ENCODE measurements at places on chromosomes 13 and 19. TPM values are rescaled to one million over a fixed set of nuclear protein-coding genes. Genes with fewer than 3 reads are reported as not detected.

DNA sequence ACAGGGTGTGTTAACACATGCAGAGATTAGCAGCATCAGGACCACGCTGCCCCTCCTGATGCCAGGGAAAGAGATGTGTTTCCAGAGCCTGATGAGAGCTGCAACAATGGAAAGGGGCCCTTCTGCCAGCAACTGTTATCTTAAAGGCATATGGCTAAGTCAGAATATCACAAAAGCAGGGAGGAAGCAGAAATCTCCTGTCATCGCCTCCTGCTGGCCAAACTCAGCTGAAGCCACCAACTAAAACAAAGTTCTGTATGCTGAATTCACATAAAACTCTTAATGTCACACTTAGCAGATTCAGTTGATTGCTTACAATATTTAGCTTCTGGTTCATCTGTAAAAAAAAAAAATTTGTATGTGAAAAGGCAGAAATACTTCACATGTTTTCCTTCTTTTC lies 178.2 kb downstream of the GPC5 start:
- no peak for DNase-seq

- DNase-seq: no peak
These were observed 157.0 kb downstream of the PTPRS start for GRCh38 chr19:5183616-5184015.

DNA sequence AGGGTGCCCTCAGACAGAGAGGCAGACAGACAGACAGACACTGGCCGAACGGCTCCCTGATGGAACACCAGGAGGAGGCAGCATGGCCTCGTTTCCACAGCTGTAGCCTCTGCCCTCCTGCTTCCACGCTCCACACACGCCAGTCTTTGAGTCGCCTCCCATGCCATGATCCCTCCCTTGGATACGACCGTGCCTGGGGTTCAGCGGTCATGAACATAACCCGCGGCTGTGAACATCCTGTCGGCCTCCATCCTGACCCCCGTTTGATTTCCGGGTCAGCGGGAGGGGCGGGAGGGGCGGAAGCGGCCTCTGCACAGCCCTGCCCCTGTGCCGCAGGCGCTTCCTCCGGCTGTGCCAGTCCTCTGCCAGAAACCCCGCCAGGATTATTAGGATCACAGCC lies 23.4 kb downstream of the GP6 start:
- DNase-seq: peak; percentile 65

DNA sequence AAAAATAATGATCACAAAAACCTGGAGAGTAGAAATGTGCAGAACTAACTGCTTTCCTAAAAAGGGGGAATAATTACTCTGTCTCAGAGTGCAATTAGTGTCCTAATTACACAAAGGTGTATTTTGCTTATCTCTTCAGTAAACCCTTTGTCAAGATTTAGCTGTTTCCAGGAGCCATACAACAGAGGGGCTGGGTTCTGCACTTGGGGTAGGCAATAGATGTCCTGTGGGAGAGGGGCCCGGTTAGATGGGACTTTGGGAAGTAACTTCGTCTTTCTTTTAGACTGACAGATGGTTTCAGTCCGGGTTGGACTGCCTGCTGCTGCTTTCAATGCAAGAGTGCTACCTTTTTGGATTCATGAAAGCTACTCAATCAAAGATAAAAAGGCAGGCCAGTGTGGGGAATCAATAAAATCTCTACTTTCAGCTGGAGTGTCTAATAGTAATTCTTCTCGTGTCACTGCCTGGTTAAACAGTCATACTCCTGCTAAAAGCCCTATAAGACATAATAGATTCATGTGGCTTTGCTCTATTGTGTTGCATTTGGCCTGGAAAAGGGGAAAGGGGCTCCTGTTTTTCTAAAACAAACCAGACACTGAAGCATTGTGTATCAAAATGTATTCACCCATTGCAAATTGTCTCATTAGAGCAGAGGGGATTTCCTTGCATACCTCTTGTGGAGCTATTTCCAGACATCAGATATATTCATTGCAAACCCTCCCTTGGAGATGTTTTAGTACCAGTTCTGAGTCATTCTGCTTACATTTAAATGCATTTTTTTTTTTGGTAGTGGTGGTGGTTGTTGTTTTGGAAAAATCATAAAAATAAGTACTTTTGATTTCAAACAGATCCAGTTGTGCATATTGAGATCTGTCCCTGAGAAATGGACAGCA lies 83.3 kb upstream of the PCDH8 start:
- no peak for DNase-seq

DNA sequence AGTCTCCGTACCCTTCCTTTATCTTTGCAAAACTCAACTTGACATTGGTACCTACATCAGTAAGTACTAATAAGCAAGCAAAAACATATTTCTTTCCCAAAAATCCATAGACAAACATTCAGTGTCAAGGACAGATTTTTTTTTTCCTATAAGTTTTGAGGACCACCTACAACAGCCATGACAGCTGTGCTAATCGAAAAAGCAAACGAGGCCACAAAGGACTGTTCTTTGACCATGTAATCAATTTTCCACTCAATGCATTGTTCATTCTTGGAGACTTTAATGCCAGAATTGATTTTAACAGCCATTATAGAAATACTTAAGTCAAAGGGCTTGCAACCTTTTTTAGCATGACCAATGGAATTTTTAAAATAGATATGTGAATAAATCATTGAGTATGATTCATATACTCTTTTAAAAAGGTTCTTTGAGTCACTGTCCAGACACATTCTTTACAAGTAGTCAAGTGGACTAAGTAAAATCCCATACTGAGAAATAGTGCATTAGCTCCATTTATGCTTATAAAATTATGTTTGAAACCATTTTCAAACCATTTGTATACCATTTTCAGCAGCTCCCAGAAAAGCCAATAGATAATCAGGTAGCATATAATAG lies 323.9 kb downstream of the MZT1 start:
- DNase-seq: no peak

DNA sequence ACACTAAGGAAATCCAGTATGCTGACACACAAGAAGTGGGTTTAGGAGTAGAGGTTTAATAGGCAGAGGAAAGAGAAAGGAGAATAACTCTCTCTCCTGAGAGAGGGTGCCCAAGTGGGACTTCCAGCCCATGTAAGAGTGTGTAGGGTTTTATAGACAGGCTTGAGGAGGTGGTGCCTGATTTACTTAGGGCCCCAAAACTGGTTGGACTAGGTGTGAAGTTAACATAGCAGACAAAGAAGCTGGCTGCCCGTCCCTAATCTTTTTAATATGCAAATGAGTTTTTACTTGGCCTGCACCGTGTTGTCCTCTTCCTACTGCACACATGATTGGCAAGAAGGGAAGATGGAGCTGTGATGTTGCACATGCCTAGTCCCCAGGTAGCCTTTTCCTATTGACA lies 752.5 kb upstream of the SLITRK5 start:
- no peak for DNase-seq

GRCh38 chr13:21971662-21972621 lies 301.1 kb downstream of the FGF9 start:
- DNase-seq: no peak

DNA sequence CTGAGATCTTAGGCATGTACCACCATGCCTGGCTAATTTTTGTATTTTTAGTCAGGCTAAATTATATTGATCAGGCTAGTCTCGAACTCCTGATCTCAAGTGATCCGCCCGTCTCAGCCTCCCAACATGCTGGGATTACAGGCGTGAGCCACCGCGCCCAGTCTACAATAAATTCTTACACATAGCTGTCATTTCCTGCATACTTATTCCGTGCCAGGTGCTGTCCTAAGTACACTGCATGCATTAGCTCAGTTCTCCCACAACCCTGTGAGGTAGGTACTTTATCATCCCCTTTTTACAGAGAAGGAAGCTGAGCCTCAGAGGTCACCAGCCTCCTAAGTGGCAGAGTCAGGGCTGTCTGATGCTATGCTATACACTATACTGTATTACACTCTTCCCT lies 7.2 kb upstream of the RHPN2 start:
- no peak for DNase-seq

DNA sequence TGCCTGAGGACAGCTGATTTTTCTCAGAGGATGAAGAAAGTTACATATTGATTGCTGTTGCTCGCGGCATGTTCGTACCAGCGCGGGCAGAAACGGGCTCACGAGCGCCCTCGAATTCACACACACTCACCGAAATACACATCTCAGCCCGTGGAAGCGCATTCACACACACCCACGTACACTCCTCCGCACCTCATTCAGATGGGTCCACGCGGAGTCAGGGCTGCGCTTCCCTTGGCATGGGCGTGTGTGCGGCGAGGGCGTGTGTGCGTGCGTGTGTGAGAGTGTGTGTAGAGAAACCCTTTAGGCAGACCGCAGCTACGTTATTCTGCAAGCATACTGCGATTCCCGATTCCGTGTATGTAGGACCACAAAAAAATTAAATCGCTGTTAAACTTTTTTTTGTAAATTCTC lies 2.1 kb upstream of the PCDH17 start:
- DNase-seq: peak; percentile 54

DNA sequence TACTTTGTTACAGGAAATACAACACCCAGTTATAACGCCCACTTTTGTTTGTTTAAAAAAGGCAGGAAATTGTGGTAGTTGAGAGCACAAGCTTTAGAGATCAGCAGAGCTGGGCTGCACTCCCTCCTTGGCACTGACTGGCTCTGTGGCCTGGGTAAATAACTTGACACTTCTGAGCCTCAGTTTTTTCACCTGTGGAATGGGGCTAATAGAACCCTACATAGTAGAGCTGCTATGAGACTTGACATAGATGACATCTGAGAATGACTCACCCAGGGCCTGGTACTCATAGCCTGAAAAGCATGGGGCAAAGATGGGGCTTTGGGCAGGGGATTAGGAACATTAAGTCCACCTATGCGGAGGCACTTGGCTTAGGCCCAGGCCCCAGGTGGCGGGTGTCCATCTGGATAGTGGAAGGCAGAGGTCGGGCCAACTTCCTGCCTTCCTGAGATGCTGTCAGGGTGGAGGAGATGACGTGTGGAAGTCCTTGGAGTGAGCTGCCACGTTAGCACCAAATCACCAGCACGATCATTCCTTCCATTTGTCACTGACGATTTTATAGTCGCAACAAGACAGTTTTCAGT lies 159.1 kb downstream of the KATNAL1 start:
- DNase-seq: peak; percentile 85

DNA sequence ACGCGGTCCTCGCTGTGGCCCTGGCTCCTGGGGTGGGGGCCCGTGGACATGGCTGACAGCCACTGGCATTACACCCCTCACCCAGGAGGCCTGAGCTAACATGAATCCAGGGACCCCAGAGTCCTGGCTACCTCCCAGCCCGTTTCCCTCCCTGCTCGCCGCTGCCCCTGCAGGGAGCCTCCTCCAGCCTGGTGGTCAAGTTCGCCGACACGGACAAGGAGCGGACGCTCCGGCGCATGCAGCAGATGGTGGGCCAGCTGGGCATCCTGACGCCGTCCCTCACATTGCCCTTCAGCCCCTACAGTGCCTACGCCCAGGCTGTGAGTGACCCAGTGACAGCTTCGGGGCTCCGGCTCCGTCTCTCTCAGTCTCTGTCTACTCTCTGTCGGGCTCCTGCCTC lies 56.6 kb downstream of the CELF5 start:
- no peak for DNase-seq

DNA sequence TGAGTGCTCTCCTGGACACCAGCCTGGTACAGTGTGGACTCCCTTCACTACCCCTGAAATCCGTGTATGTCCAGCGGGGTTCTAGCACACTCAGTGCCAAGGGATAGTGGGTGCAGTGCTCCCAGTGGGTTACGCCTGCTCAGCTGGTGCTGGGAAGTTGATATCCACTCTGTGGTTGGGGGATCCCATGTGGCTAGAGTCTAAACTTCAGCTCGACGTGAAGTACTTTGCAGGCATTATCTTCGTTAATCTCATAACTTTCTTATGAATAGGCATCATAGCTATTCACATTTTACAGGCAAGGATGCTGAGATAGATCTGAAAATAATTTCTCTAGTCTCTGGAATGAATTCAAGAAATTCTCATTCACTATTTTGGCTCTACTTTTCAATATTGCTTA lies 433.2 kb upstream of the HTR2A start:
- no peak for DNase-seq

DNA sequence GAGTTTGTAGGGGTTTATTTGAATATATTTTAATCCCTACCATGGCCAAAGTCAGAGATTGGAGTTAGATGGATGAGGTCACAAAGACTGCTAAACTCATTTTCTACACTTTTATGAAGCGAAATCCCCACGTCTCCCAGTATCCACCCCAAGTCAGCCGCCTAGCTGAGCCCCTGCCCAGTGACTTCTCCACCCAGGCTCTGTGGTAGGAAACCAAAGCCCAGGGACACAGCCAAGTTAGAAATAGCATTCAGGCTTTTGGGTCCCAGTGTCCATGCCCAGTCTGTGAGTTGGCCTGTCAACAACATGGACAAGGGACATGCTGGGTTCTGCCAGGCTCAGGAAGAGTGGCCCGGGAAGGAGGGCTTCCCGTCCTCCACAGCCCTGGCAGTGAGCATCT lies 474.0 kb downstream of the FOXO1 start:
- no peak for DNase-seq

DNA sequence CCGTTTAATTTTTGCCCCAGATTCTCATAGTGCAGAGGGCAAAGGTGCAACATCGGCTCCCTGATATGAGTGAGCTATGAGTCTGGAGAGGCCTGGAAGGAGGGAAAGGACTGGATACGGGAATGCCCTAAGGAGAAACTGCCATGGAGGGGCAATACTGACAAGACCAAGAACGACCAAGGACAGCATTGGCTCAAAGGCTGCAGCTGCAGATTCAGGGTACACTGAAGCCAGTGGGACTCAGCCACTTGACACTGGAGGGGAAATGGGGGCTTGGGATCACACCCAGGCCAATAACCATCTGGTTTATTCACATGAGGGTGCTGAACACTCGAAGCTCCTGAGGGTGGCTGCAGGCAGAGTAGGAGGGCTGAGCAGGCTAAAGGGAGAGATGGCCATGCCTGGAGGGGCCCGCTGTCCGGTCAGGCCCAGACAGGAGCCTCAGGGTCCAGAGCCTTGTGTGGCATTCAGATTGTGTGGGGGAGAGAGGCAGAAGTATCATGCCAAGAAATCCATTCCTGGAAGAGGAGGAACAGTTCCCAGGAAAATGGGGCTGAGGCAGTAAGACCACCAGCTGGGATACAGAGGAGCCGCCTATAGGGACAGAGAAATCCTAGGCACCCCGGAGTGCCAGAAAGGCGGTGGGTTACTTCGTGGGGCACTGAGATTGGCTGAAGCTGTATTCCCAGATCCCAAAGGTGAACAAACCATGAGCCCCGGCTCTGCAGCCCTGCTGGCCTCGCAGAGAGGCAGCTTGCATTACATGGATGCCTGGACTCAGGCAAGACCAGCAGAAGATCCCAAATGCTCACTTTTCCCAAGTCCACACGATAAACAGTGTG lies 20.7 kb downstream of the COL4A1 start:
- DNase-seq: no peak

C19orf73 gene
- 2.5 TPM for total RNA-seq

ATXN8OS gene
- total RNA-seq: not detected

PRSS57 gene
- not detected for total RNA-seq
